Activated naive CD4-positive, alpha-beta T cell treated with anti-CD3 and anti-CD28 coated beads, Interleukin-2, amount 10 ng/mL, durations not matched to agents 5 hours and 36 hours (primary cell): ENCODE measurements at places on chromosomes 7 and 10. TPM values are rescaled to one million over a fixed set of nuclear protein-coding genes. Genes with fewer than 3 reads are reported as not detected.

The GIMAP1 gene
- 32.8 TPM for total RNA-seq

The OR9A2 gene
- total RNA-seq = not detected

The AKR1C2 gene
- not detected for total RNA-seq

The GPR15LG gene
- not detected for total RNA-seq

The ANKRD7 gene
- total RNA-seq = not detected

The INSYN2A gene
- total RNA-seq = not detected

The WDFY4 gene
- 2.9 TPM for total RNA-seq

The OGDHL gene
- 0.10 TPM for total RNA-seq

The LFNG gene
- 99.9 TPM for total RNA-seq

The NYAP1 gene
- 0.20 TPM for total RNA-seq

The SCIN gene
- not detected for total RNA-seq

The FKBP6 gene
- not detected for total RNA-seq

The BAMBI gene
- total RNA-seq = 0.12 TPM

The PRF1 gene
- 57.4 TPM for total RNA-seq

The POLR2J2 gene
- total RNA-seq = 12.5 TPM

The JAKMIP3 gene
- total RNA-seq = 0.31 TPM

The GPC2 gene
- total RNA-seq = 15.6 TPM

The TBXAS1 gene
- 5.6 TPM for total RNA-seq

The GALNT11 gene
- 21.4 TPM for total RNA-seq

The SRRM3 gene
- not detected for total RNA-seq

The GRID2IP gene
- 0.12 TPM for total RNA-seq

The UTF1 gene
- not detected for total RNA-seq

The GCK gene
- 0.14 TPM for total RNA-seq

The RPEL1 gene
- total RNA-seq = not detected

The ZNF853 gene
- total RNA-seq = 0.81 TPM

The PNLIPRP2 gene
- not detected for total RNA-seq

The CREB5 gene
- not detected for total RNA-seq

The VSTM2A gene
- not detected for total RNA-seq

The SYT15 gene
- 0.75 TPM for total RNA-seq

The GPR26 gene
- total RNA-seq = not detected
